Stimulated activated memory B cell treated with anti-CD40 and anti-IgM and Interleukin-4, amounts not matched to agents 10 μg/mL and 1 μg/mL and 100 μg/mL, for 72 hours (primary cell): ENCODE measurements at places on chromosomes 4 and X.

GRCh38 chrX:151000861-151001331 is 17.8 kb downstream of the HMGB3 start:
- H3K27me3 ChIP-seq = no peaks in the 10 kb centered on the region
- no peak overlapping the region for H3K27ac ChIP-seq
- no peaks in the 10 kb centered on the region for H3K36me3 ChIP-seq

DNA sequence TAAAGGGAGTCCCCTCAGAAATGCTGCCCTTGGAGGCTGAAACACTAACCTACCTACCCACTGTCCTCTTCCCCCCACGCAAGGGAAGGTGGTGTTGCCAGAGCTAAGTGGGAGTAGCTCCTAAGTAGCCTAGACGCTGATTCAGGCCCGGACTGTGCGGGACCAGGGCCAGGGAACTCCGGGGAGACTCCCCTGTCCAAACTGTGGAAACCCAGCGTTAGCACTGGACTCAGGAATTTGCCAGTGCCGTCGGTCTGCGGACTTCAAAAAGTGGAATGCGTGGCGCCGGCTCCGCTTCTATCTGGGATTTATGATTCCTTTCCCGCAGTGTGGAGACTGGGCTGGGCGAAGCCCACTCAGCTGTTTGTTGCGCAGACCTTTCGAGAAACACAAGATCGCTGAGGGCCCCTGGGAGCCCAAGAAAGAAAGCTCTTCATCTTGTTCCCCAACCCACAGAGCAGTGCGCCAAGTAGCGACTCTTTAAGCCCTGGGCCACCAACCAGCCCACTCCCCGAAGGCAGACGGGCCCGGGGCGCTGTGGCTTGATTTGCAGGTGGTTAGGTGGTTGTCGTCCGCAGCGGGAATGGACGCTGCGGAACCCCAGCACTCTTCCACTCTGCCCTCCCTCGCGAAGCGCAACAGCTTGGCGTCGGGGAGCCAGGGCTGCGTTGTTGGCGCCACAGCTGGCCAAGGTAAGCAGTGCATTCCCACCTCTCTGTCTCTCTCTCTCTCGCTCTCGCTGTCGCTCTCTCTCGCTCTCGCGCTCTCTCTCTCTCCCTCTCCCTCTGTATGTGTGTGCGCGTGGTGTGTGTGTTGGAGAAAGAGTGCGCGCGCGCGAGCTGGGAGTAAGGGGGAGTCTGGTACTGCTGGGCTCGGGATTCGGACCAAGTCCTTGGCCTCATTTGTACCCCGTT is 2.0 kb downstream of the TMEM255A start:
- peak; percentile 89 for ATAC-seq
- peak overlapping the region; percentile 86 for H3K4me3 ChIP-seq
- H3K27me3 ChIP-seq = peaks cover 47% of the 10 kb centered on the region
- H3K27ac ChIP-seq = peak overlapping the region; percentile 38
- no peaks in the 10 kb centered on the region for H3K36me3 ChIP-seq

DNA sequence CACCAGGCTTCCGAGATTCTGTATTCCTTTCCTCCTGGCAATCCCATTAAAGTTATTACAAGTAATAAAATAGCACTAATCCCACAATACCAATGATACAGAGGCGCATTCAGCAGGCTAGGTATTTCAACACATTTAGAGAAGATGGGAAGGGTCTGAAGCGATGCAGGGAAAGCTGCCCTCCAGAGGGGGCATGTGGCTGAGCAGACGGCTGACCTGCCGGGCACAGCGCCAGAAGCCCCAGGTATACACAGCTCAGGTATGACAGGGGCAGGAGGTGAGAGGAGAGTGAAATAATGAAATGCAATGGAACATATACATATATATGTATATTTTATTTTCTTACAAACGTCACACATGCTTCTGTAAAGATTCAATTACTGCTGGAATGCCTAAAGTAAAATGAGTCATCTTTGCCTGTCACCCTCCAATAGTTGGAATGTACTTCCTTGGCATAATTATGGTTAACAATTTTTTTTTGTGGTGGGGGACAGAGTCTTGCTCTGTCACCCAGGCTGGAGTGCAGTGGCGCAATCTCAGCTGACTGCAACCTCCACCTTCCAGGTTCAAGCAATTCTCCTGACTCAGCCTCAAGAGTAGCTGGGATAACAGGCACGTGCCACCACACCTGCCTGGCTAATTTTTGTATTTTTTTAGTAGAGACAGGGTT is 21.3 kb upstream of the CDKN2AIP start:
- H3K4me3 ChIP-seq = no peak overlapping the region
- peaks cover 24% of the 10 kb centered on the region for H3K27me3 ChIP-seq
- ATAC-seq = no peak
- H3K27ac ChIP-seq = no peak overlapping the region
- no peaks in the 10 kb centered on the region for H3K36me3 ChIP-seq

GRCh38 chrX:20974326-20974725 is 399.9 kb upstream of the CNKSR2 start:
- no peaks in the 10 kb centered on the region for H3K27me3 ChIP-seq
- H3K4me3 ChIP-seq = no peak overlapping the region
- ATAC-seq = no peak
- H3K4me1 ChIP-seq = no peaks in the 10 kb centered on the region
- H3K36me3 ChIP-seq = no peaks in the 10 kb centered on the region

DNA sequence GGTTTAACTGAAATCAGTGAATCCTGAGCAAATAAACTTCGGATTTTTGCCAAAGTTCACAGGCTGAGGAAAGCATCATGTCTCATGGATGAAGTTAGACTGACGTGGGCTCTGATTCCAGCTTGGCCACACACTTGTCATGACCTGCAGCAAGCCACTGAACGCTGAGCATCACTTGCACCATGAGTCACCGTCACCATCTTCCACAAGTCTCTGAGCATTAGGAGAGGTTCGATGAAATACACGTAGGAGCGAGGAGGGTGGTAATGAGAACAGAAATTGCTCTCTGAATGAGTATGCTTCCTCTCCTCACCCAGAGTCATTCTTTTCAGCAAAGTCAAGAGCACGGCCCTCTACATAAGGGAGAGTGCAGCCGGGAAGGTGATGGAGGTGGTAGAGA is 3.8 kb upstream of the TRIML2 start:
- no peaks in the 10 kb centered on the region for H3K36me3 ChIP-seq
- no peak overlapping the region for H3K27ac ChIP-seq
- no peak for ATAC-seq
- no peak overlapping the region for H3K4me3 ChIP-seq
- H3K27me3 ChIP-seq = no peaks in the 10 kb centered on the region

DNA sequence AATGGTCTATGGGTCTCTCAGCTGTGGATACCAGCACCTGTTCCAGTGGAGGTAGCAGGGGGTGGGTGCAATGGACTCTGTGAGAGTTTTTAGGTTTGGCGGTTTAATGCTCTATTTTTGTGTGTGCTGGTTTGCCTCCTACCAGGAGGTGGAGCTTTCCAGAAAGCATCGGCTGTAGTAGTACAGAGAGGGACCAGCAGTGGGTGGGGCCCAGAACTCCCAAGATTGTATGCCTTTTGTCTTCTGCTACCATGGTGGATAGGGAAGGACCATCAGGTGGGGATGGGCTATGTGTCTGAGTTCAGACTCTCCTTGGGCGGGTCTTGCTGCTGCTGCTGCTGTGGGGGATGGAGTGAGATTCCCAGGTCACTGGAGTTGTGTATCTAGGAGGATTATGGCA is 557.2 kb upstream of the GRID2 start:
- no peak overlapping the region for H3K27ac ChIP-seq
- H3K36me3 ChIP-seq = no peaks in the 10 kb centered on the region
- no peak for ATAC-seq
- H3K27me3 ChIP-seq = no peaks in the 10 kb centered on the region
- H3K4me1 ChIP-seq = no peaks in the 10 kb centered on the region

DNA sequence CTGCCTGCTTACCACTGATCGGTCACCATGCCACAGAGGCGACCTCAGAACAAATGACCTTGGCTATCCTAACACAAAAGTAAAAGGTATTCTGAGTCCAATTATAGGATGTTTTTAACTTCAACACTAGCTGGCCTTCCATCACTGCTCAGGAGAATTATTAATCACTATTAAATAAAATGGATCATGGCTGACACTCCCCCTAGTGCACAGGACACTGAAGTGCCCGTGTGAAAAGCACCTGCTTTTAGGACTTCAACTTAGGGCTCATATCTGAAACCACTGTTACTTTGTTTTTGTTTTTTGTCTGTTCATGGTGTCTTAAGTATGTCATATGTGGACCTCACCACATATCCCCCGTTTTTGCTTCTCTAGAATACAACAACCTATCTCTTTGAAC is 33.9 kb downstream of the STX18 start:
- H3K4me3 ChIP-seq = no peak overlapping the region
- no peak for ATAC-seq
- H3K36me3 ChIP-seq = peaks cover 36% of the 10 kb centered on the region

GRCh38 chr4:66694739-66695138 is 850.6 kb downstream of the CENPC start:
- H3K4me3 ChIP-seq = no peak overlapping the region
- no peaks in the 10 kb centered on the region for H3K36me3 ChIP-seq
- H3K27ac ChIP-seq = no peak overlapping the region
- no peak for ATAC-seq
- H3K27me3 ChIP-seq = no peaks in the 10 kb centered on the region

DNA sequence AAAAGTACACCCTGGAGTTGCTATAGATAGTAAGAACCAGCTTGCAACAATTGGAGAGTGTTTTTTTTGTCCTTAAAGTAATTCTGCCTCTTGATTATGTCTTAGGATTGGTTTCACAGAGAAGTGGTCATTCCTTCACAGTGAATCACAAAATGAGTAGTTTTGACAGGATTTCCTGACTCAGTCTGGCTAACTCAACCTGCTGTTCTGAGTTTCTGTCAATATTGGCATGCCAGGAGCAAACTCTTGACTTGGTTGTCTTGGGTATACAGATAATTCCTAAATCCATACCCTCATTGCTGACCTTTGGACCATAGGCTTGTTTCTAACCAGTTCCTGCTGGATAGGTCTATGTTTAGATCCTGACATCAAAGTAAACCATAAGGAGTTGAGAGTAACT is 9.4 kb downstream of the FHIP1A start:
- H3K27me3 ChIP-seq = peaks cover 21% of the 10 kb centered on the region
- no peak overlapping the region for H3K27ac ChIP-seq
- H3K36me3 ChIP-seq = no peaks in the 10 kb centered on the region
- H3K4me1 ChIP-seq = no peaks in the 10 kb centered on the region
- ATAC-seq = no peak

- no peak overlapping the region for H3K4me3 ChIP-seq
- no peak overlapping the region for H3K27ac ChIP-seq
- no peaks in the 10 kb centered on the region for H3K4me1 ChIP-seq
- H3K27me3 ChIP-seq = no peaks in the 10 kb centered on the region
Observed at GRCh38 chrX:121150217-121150616, 102.8 kb downstream of the GLUD2 start.
